ENCODE measurements at places on chromosomes 6 and 20.

- no peak for DNase-seq
- no peaks in the 10 kb centered on the region for H3K36me3 ChIP-seq
- H3K4me1 ChIP-seq = peaks cover 6% of the 10 kb centered on the region
- peak within 1 kb of the TSS; percentile 83 for H3K4me3 ChIP-seq
- no peak within 1 kb of the TSS for H3K27ac ChIP-seq
These were observed at the start of gene SALL4 for GRCh38 chr20:51802170-51802751. TSS of gene SALL4 (minus strand) at chr20:51802521. CDS start at chr20:51802408, 113 bp downstream.

DNA sequence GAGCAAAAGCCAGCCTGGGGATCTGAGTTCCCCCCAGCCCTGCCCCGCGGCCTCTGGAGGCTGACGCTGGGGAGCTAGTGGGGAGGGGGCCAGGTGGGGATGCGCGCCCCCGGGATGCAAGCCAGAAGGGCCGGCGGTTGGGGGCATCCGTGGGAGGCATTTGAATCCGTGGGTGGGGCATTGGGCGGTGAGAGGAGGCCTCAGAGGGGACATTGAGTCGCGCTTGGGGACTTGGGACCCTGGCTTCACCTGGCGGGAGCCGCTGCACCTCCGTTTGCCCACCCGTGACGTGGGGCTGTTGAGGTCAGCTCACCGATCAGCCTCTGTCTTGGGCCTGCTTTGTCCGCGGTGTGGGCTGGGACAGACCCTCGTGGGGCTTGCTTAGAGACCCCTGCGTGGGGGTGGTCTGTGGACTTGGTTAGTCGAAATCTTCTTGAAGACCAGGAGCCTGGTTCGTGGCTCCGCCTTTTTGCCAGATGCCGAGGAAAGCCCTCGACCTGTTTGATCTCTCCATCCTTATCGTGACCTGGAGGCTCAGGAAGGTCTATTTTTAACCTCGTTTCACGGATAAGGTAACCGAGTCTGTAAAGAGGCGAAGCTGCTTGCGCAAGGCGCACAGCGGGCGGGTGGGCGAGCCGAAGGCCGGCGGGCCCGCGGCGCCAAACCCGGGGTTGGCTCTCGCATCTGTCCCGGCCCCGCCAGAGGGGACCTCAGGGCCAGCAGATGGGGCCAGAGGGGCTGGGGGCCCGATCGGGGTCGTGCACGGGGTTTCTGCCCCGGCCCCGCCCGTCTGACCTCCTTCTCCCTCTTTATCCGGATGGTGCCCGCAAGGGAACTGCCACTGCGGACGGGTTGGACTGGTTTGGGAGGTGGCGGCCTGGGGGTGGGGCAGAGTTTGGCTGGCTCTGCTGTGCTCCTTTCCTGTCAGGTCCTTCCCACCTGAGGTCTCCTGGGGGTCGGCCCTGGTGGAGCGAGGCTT lies 8.3 kb downstream of the FAM110A start:
- H3K4me3 ChIP-seq = peak overlapping the region; percentile 35
- no peaks in the 10 kb centered on the region for H3K27me3 ChIP-seq
- peaks cover 29% of the 10 kb centered on the region for H3K4me1 ChIP-seq
- no peak overlapping the region for H3K27ac ChIP-seq

DNA sequence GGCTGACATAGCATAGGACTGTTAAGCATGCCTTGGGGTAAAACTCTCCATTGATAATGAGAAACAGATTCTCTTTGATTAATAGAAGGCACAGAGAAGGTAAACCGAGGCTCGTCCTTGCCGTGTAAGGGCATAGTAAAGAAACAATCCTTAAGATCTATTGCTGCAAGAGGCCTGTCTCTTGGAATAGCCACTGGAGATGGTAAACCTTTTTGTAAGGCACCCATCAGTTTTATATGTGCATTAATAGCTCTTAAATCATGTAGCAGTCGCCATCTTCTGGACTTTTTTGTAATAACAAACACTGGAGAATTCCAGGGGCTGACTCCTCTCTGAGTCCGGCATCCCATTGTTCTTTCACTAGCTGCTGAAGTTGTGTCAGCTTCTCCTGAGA lies 8.4 kb upstream of the ABHD12 start:
- H3K4me3 ChIP-seq = no peak overlapping the region
- H3K4me1 ChIP-seq = no peaks in the 10 kb centered on the region
- no peak overlapping the region for H3K27ac ChIP-seq

GRCh38 chr20:59866338-59866737 lies 67.1 kb downstream of the SYCP2 start:
- DNase-seq = no peak
- no peaks in the 10 kb centered on the region for H3K4me1 ChIP-seq
- H3K36me3 ChIP-seq = peaks cover 3% of the 10 kb centered on the region
- no peak overlapping the region for H3K4me3 ChIP-seq
- H3K27ac ChIP-seq = no peak overlapping the region
- no peaks in the 10 kb centered on the region for H3K27me3 ChIP-seq

GRCh38 chr6:17863901-17864754 lies 123.3 kb downstream of the KIF13A start:
- H3K36me3 ChIP-seq = no peaks in the 10 kb centered on the region
- H3K27me3 ChIP-seq = peaks cover 7% of the 10 kb centered on the region
- no peaks in the 10 kb centered on the region for H3K4me1 ChIP-seq
- H3K4me3 ChIP-seq = no peak overlapping the region
- H3K27ac ChIP-seq = no peak overlapping the region
- no peak for DNase-seq

- DNase-seq = no peak
- no peak overlapping the region for H3K4me3 ChIP-seq
- no peaks in the 10 kb centered on the region for H3K36me3 ChIP-seq
- no peak overlapping the region for H3K27ac ChIP-seq
These were observed 97.8 kb downstream of the OTOR start for GRCh38 chr20:16846006-16846405.

DNA sequence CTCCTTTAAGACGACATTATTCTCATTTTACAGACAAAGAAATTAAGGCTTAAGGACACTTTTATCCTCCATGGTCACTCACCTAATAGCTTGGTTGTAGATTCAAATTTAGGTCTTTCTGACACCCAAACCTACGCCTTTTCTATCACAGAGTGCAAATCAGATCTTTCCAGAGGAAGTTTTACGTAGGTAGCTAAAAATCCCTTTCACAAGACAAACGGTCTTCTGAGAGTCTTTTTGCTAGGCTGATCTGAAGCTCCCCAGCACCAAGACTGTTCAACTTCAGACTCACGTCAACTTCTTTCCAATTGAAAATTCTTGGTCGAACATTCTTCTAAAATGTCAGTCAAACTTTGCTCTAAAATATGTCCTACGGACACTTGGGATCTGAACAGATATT lies 46.5 kb downstream of the BLOC1S5 start:
- peak overlapping the region; percentile 84 for H3K27ac ChIP-seq
- H3K4me1 ChIP-seq = peaks cover 9% of the 10 kb centered on the region
- no peak for DNase-seq
- H3K4me3 ChIP-seq = no peak overlapping the region
- H3K27me3 ChIP-seq = no peaks in the 10 kb centered on the region
- H3K36me3 ChIP-seq = peaks cover 19% of the 10 kb centered on the region

- no peak for DNase-seq
- no peaks in the 10 kb centered on the region for H3K36me3 ChIP-seq
- peaks cover 27% of the 10 kb centered on the region for H3K27me3 ChIP-seq
- no peaks in the 10 kb centered on the region for H3K4me1 ChIP-seq
- no peak overlapping the region for H3K27ac ChIP-seq
These were observed 7.8 kb downstream of the TMC2 start for GRCh38 chr20:2544211-2544610.

DNA sequence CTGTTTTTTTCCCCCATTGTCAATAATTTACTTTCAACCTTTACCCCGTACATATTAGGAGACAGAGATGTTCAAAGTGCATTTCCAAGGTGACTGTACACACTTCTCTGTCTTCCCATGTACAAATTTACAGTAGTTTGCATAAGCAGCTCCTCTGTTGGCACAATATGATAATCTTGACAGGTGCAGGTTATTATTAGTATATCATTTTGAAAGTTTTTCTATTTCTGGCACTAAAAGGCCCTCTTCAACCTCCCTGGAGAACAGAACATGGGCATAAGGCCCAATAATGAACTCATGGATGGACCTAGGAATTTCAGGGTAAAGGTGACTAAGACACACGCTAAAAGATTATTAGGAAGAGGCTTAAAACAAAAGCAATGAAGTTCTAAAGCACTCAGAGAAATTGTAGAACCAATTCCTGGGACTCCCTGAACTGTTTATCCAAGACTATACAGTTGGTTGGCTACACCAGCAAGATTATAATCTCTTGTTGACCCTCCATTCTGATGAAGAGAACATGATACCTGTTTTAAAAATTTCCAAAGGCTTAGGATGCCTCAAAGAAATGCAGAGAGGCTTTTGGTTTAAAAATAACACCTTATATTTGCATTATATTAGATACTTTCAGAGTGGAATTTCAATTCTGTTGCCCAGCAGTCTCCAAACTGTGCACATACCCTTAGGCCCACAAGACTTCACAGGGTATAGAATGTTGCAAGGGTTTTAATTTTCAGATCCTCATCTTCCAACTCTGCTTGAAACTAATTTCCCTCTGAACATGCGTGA lies 1.1 kb downstream of the AIG1 start:
- peaks cover 20% of the 10 kb centered on the region for H3K36me3 ChIP-seq
- peak overlapping the region; percentile 92 for H3K4me3 ChIP-seq
- H3K27me3 ChIP-seq = no peaks in the 10 kb centered on the region
- peaks cover 14% of the 10 kb centered on the region for H3K4me1 ChIP-seq
- peak overlapping the region; percentile 92 for H3K27ac ChIP-seq
- no peak for DNase-seq

GRCh38 chr6:12324099-12324498 lies 33.9 kb downstream of the EDN1 start:
- DNase-seq = no peak
- peaks cover 65% of the 10 kb centered on the region for H3K27me3 ChIP-seq
- H3K4me1 ChIP-seq = no peaks in the 10 kb centered on the region
- H3K4me3 ChIP-seq = no peak overlapping the region
- no peak overlapping the region for H3K27ac ChIP-seq

DNA sequence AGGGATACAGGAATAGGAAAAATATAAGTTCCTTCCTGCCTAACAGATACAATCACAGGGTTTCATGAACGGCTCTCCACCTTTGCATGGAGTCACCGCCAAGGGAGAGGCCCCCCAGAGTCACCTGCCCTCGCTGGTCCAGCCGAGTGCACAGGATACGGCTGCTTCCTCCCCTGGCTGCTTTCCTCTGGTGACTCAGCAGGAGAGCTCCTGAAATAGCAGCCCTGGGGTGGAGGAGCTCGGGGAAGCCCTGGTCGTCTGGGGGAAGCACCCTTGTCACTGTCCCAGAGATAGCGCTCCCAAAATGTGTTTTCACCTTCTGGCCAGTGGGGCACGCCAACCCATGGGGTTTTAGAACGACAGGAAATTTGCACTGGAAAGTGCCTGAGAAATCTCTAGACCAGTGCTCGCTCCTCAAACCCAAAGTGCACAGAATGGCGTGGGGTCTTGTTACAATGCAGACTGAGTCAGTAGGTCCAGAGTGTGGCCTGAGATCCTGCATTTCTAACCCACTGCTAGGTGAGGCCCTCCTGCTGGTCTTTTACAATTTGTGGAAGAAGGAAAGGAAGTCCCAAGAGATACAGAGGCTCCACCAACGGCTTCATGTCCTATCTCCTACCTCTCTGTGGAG lies 35.9 kb upstream of the FAM50B start:
- no peak overlapping the region for H3K4me3 ChIP-seq
- H3K27me3 ChIP-seq = peaks cover 6% of the 10 kb centered on the region
- no peak overlapping the region for H3K27ac ChIP-seq
- H3K4me1 ChIP-seq = no peaks in the 10 kb centered on the region

DNA sequence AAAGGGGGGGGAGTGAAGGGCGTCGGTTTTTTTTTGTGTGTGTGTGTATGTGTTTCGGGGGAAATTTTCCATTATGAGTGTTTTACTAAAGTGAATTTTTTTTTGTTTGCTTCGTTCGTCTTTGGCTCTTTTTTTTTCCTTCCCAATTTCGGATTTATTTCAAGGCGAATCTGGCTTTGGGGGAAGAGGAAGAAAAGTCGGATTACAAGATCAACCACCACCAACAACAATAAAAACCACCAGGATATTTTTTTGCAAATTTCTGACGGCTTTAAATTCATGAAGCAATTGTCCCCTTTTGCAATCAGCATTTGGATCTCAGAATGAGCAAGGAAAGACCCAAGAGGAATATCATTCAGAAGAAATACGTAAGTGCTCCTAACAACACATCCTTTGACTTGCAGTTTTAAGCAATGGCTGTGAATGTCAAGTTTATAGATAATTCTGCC lies 372 bp downstream of the JARID2 start:
- H3K4me1 ChIP-seq = peaks cover 27% of the 10 kb centered on the region
- no peaks in the 10 kb centered on the region for H3K27me3 ChIP-seq
- H3K27ac ChIP-seq = peak overlapping the region; percentile 90
- H3K36me3 ChIP-seq = peaks cover 48% of the 10 kb centered on the region
- peak overlapping the region; percentile 97 for H3K4me3 ChIP-seq

DNA sequence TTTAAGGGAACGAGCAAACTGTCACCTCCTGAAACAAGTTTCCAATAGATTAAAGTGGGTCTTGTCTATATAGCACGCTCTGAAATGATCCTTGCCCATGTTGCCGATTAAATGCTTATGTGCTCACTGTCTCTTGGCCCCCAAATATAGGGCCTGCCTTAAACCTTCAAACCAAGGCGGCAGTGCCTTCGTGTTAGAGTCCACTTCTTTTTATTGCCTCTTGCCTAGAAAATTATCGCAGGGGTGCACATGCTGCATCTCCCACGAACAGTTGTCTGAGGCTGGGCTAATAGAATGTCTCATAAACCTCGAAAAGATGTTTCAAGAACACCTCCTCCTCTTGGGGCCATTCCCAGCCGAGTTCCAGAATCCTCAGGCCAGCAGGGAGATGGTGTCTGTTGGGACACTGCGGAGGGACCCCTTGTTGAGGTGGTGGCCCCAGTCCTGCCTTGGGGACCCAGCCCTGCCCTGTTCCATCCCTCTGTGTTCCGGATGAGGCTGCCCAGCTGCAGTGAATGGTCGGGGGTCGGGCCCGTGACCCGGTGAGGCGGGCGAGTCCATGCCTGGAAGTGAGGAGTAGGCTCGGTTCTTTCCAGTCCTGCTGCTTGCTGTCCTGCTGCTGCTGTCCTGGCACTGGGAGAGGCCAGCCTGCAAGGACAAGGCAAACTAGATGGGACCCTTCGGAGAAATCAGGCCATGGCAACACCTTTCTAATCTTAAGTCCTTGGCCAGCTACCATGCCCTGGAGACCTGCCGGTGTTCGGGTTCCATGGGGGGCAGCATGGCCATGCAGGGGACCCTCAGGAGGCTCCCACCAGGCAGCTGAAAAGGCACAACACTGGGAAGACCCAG lies 34.7 kb upstream of the SLCO4A1 start:
- no peak overlapping the region for H3K4me3 ChIP-seq
- H3K27ac ChIP-seq = no peak overlapping the region
- peaks cover 7% of the 10 kb centered on the region for H3K4me1 ChIP-seq
- H3K27me3 ChIP-seq = peaks cover 15% of the 10 kb centered on the region

DNA sequence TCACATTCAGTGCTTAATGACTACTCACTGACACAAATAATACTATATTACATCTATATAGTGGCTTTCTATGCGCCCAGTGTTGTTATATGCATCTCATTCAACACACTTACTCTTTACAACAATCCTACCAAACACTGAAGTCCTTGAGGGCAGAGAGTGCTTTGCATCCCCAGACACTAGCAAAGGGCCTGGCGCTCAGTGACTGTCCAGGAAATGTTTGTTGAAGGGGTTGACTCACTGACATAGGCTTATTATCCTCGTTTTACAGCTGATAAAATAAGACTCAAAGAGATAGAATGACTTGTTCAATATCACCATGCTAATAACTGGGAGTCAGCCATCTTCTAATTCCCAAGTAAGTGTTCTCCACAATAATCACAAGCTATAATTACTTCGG lies 163.3 kb downstream of the ARHGAP18 start:
- H3K27me3 ChIP-seq = no peaks in the 10 kb centered on the region
- H3K27ac ChIP-seq = no peak overlapping the region
- DNase-seq = no peak
- no peak overlapping the region for H3K4me3 ChIP-seq
- H3K4me1 ChIP-seq = no peaks in the 10 kb centered on the region

GRCh38 chr6:7604506-7604905 lies 14.5 kb downstream of the SNRNP48 start:
- peaks cover 87% of the 10 kb centered on the region for H3K36me3 ChIP-seq
- no peaks in the 10 kb centered on the region for H3K27me3 ChIP-seq
- H3K4me1 ChIP-seq = no peaks in the 10 kb centered on the region
- no peak for DNase-seq
